ENCODE measurements at places on chromosomes 4 and X.

DNA sequence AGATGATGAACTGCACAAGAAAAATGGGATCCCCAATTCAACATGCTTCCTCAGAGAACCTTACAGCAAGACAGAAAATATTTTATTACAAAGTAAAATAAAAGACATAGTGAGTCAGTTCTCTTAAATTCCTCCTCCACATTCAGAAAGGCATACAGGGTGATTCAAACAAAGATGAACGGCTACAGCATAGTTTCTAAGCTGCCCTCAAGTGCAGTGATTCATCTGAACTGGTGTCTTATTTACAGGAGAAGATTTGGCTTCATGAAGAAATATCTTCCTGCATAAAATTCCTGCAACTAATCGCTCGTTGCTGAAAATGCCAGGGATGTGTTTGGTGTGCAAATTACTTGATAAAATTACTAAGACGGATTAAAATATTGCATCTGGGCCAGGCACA lies 103.6 kb downstream of the PRKX start:
- no peak for DNase-seq

DNA sequence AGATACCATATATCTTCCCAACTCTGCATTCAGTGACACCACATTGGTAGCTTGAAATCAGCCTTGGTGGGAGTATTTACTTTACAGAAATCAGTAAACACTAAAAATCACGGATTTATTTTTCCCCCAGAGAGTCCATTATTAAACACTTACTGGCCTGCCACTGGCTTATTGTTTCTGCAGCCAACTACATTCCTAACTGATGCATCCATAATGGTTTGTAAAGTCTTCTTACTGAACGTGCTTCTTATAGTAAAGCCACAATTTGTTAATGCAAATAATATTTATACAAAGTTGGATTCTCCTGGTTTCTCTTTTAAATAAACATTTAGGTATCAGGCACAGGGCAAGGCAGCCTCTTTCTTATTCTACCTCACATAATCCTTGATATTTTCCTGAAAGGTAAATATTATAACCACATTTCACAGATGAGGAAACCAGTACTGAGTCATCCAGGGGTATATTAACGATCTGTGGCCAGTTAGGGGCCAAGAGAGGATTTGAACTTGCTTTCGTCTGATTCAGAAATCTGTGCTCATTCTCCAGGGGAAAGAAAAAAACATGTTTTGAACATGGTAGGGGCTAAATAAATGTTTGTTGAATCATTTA lies 136.5 kb downstream of the RAB28 start:
- DNase-seq = no peak

- no peak for DNase-seq
Observed at GRCh38 chr4:139633661-139634060, 32.0 kb upstream of the MGST2 start.

DNA sequence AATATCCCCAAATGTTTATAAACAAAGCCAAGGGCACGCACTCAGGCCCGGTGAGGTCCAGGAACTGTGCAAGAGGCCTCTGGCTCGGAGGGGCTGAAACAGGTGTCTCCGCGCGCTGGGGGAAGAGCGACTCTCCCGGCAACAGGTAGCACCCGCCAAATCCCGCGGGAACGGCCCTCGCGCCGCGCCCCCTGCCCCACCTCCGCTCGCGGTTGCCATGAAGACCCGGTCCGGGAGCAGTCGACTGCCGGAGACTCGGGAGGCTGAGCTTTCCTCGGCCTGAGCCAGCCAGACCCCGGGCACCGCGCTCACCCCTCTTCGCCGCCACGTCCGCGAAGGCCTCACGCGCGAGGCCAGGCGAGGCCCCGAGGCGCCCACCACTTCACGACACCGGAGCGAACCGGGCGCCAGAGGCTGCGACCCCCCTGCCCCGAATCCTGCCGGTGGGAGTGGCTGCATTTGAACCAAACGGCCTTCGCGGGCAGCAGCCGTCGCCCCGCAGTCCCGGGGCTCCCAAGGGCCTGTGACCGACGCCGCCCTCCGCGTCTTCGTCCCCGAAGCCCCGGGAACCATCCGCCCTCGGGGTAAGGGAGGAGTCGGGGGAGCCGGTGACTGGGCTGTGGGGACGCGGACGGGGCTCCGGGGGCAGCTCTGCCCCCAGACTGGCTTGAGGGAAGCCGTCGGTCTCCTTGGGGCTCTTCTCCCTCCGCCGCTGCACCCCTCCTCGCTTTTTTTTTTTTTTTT lies at the start of gene NSUN7:
NSUN7 (plus strand) TSS at position 239 of the 744 bp plus-strand sequence. CDS start 739 bp downstream, outside the sequence.
- no peak for DNase-seq

DNA sequence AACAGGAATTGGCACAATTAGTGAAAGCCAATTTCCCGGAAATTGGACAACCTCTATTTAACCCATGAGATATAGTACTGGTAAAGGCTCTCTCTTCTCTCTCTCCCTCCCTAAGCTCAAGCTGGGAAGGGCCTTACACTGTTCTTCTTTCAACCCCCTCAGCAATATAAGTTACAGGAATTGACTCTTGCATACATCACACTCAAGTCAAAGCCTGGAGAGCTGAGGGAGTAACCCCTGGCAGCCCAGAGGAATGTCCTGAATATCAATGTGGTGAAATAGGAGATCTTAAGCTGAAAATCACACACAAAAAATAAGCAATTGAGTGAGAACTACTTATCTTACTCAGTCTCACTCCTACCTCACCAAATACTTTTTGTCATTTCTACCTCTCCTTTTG lies 186.9 kb upstream of the SPOCK3 start:
- DNase-seq = no peak

- no peak for DNase-seq
Observed at GRCh38 chr4:144450526-144450925, 195.4 kb upstream of the HHIP start.

DNA sequence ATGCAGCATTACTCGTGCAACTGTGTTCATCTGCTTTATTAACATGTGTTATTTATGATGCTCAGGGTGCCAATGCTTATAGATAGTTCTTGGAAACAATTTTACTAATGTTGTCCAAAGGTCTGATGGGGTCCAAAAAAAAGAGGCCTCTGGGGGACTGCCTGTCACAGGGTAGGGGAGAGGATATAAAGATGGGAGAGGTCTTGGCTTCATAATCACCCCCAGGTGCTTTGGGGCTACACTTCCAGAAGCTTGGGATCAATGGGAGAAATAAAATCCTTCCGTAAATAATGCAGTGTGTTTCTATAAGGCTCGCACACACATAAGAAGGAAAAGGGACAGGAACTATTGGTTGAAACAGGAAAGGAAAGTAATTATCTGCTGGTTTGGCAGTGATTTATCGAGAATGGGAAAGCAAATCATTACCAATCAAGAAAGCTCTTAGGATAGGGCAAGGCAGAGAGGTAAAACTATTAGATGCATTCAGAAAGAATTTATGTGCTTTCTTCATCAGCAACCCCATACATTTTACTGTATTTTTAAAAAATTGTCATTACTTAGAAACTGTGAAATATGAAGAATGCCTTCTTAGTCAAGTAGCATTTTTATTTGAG lies 571.3 kb downstream of the PACRGL start:
- no peak for DNase-seq

- DNase-seq = no peak
Observed at GRCh38 chr4:141153751-141154510, 20.7 kb upstream of the RNF150 start.

All from vagina (tissue), 2 donors.